WTC11 (cell line): ENCODE measurements at places on chromosomes 16 and 17. TPM values are rescaled to one million over a fixed set of nuclear protein-coding genes. Genes with fewer than 3 reads are reported as not detected.
A peak's percentile ranks its signal among the peaks of the same experiment; 100 is the strongest.

DNA sequence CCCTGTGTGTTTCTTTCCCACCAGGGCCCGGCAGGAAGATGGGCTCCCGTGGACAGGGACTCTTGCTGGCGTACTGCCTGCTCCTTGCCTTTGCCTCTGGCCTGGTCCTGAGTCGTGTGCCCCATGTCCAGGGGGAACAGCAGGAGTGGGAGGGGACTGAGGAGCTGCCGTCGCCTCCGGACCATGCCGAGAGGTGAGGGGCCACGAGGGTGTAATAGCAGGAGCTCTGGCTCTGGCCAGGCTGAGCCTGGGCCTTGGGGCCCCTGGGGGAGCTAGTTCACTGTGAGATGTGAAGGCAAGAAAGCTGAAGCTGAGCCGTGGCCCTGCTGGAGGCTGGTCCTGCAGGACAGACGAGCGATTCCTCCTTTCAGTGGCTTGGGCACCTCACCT, 20.0 kb downstream of the C1QTNF1 start:
- no peak for DNase-seq
- no peaks in the 10 kb centered on the region for H3K36me3 ChIP-seq
- H3K4me1 ChIP-seq = peaks cover 6% of the 10 kb centered on the region; the same call in 1 of the 2 replicates
- no peak overlapping the region for H3K27ac ChIP-seq

GRCh38 chr17:66493283-66494019, 191.0 kb downstream of the PRKCA start:
- H3K36me3 ChIP-seq = no peaks in the 10 kb centered on the region
- H3K27me3 ChIP-seq = no peaks in the 10 kb centered on the region
- no peak overlapping the region for H3K4me3 ChIP-seq

DNA sequence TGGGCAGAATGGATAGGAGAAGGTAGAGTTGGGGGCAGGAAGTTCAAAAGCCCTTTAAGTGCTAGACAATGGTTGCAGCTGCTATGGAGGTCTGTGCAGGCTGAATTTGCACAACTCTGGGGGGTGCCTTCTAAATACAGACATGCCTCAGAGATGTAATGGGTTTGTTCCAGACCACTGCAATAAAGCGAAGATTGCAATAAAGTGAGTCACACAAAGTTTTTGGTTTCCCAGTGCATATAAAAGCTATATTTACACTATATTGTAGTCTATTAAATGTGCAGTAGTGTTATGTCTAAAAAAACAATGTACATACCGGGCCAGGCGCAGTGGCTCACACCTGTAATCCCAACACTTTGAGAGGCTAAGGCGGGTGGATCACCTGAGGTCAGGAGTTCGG, 60.5 kb upstream of the MYOCD start:
- no peak overlapping the region for H3K27ac ChIP-seq
- H3K4me1 ChIP-seq = no peaks in the 10 kb centered on the region
- no peaks in the 10 kb centered on the region for H3K36me3 ChIP-seq
- no peak overlapping the region for H3K4me3 ChIP-seq

- H3K27ac ChIP-seq = no peak overlapping the region
- DNase-seq = no peak
- peaks cover 52% of the 10 kb centered on the region for H3K4me1 ChIP-seq
Measured at GRCh38 chr17:34606763-34607162, 27.4 kb downstream of the TMEM132E start.

DNA sequence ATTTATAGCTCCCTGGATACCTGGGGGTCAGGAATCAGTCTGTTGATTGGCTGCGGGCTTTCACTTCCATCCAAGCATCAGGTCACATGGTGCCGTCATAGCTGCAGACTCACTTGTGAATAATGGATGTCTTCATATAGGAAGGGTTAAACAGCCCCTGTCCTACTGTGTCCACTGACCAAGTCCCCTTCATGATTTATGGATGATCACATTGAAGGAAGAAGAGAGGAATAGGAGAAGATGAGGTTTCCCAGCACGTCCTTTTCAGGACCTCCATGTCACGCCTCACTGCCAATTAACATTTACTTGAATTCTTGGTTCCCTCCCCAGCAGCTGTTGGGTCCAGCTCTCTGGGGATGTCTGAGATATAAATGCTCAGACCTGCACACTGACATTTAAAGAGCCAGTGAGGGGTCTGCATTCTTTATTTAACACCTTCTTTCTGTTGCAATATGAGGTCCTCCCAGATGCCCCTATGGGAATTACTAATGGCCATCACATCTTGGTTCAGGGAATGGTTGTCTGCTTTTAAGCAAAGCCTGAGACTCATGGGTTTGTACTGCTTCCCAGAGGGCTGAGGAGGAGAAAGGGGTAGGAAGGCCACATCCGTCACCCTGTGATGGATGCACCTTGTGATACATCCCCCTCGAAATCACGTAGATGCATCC, 230.6 kb upstream of the HSBP1 start:
- no peaks in the 10 kb centered on the region for H3K36me3 ChIP-seq
- H3K4me1 ChIP-seq = peaks cover 20% of the 10 kb centered on the region

DNA sequence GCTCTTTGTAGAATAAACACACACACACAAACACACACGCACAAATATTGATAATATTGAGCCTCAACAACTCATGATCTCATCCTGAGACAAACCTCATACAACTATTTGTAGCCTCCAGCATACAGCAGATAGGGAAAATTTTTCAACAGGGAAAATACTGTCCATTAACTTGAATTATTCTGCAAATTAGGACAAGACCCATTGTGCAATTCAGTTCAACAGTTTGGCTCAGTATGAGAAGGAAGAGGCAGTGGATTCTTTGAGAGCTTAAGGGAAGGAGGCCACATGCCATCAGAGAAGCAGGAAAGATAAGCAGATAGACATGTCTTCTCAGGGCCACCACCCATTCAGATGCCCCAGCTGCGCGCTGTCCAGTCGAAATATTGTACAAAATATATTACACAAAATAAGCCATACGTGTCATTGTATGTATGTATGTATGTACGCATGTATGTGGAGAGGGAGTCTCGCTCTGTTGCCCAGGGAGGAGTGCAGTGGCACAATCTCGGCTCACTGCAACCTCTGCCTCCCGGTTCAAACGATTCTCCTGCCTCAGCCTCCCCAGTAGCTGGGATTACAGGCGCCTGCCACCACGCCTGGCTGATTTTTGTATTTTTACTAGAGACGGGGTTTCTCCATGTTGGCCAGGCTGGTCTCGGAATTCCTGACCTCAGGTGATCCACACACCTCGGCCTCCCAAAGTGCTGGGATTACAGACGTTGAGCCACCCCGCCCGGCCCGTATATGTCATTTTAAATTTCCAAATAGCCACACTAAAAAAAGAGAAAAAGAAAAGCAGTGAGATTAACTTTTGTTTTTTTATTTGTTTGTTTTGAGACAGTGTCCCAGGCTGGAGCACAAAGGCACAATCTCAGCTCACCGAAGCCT, 1.8 kb downstream of the ZC3H7A start:
- peak overlapping the region; percentile 81 for H3K4me3 ChIP-seq
- peaks cover 7% of the 10 kb centered on the region; the same call in 1 of the 2 replicates for H3K36me3 ChIP-seq

- peaks cover 49% of the 10 kb centered on the region for H3K36me3 ChIP-seq
- no peak for DNase-seq
- peaks cover 22% of the 10 kb centered on the region for H3K4me1 ChIP-seq
Measured at GRCh38 chr17:54924405-54924804, 23.8 kb downstream of the TOM1L1 start.

GRCh38 chr16:55000595-55000994, 69.9 kb downstream of the IRX5 start:
- H3K27ac ChIP-seq = no peak overlapping the region
- no peaks in the 10 kb centered on the region for H3K27me3 ChIP-seq
- H3K36me3 ChIP-seq = no peaks in the 10 kb centered on the region
- no peaks in the 10 kb centered on the region for H3K4me1 ChIP-seq

DNA sequence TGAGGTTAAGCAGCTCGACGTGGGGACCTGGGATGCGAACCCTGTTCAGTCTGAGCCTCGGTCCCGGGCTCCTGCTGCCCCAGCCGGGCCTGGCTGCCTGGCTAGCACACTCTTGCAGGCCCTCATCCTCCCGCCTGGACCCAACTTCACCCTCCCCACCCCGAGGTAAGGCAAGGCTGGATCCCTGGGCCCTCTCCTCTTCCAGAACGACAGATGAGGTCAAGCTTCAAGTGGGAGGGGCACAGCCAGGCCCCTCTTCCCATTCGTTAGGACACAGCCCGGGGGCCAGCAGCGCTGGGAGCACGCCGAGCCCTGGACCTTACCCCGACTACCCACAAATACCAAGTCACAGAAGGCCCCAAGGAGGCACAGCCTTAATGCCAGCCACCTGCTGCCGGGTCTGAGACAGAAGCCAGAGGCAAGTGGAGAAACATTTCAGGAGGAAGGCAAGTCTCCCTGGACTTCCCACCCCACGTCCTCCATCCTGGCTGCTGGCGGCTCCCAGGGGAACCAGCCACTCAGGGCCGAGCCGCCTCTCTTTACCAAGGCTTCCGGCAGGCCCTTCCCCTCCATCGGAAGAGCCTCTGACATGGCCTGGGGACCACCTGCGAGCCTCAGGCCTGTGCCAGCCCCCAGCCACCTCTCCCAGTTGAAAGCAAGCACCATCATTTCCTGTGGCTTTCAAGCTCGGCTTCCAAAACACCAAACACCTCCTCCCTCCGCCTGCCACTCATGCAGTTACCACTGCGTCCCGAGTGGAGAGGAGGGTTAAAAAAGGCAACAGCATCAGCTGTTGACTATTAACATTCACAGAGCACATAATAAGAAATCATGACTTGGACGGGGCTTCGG, 59.9 kb downstream of the RPH3AL start:
- H3K4me1 ChIP-seq = peaks cover 2% of the 10 kb centered on the region; the same call in 1 of the 2 replicates
- H3K27me3 ChIP-seq = peaks cover 11% of the 10 kb centered on the region
- H3K36me3 ChIP-seq = no peaks in the 10 kb centered on the region
- DNase-seq = no peak

DNA sequence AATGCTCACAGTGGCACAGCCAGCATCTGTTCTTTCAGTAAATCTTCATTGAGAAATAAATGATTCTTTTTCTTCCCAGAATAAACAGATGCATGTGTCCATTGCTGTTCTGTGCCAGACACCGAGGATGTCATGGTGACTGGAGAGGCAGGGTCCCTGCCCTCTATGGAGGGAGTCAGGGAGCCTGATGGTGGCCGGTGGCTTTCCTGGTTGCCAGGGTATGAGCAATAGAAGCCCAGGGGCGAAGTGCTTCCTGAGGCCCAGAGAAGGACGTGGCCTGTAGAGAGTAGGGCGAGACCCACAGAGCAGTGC, 29.9 kb upstream of the NUDT16L1 start:
- H3K4me1 ChIP-seq = peaks cover 4% of the 10 kb centered on the region
- H3K27me3 ChIP-seq = no peaks in the 10 kb centered on the region
- no peak for DNase-seq
- H3K36me3 ChIP-seq = peaks cover 13% of the 10 kb centered on the region; the same call in 1 of the 2 replicates
- no peak overlapping the region for H3K4me3 ChIP-seq

DNA sequence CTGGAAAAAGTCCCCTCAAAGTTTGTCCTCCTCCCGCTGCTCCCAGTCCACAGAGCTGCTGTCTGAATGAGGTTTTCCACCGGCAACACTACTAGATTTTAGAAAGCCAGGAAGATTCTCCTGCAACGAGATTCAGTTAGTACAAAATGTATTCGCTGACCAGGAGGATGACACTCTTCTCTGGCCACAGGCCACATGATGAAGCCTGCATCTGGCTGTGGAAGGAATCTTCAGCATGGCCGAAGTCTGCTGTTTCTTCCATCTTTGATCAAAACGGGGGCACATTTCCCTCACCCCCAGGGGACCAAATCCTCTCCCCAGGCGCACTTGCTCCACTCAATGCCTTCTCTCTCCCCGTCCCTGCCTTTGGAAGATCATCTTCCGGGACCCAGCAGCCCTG, 215.8 kb upstream of the NLRP1 start:
- peaks cover 12% of the 10 kb centered on the region; the same call in 1 of the 2 replicates for H3K27me3 ChIP-seq
- DNase-seq = no peak
- H3K4me3 ChIP-seq = no peak overlapping the region

DNA sequence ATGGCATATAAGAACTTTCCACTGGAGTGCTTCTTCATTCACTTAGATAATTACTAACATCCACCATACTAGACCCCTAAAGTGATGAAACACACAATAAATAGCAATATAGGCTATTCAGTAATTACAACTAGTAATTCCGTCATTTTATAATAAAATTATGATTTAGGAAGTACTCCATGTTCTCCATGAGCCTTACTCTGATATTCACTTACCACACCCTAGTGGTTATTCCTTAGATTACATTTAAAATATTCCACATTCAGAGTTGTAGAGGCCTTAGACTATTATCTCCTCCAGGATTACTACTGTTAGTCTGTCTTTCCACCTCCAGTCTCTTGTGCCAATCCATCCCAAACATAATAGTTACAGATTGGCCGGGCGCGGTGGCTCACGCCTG, 62.4 kb downstream of the STH start:
- H3K36me3 ChIP-seq = peaks cover 25% of the 10 kb centered on the region
- H3K27me3 ChIP-seq = no peaks in the 10 kb centered on the region
- H3K4me1 ChIP-seq = peaks cover 37% of the 10 kb centered on the region

GRCh38 chr17:48219617-48220016, 112.1 kb downstream of the SNX11 start:
- no peak overlapping the region for H3K4me3 ChIP-seq
- H3K27ac ChIP-seq = no peak overlapping the region
- H3K4me1 ChIP-seq = peaks cover 17% of the 10 kb centered on the region
- no peak for DNase-seq

- no peak overlapping the region for H3K4me3 ChIP-seq
- no peaks in the 10 kb centered on the region; the same call in 1 of the 2 replicates for H3K27me3 ChIP-seq
- H3K36me3 ChIP-seq = no peaks in the 10 kb centered on the region
- DNase-seq = no peak
- no peak overlapping the region for H3K27ac ChIP-seq
- H3K4me1 ChIP-seq = peaks cover 8% of the 10 kb centered on the region
Measured at GRCh38 chr17:17535957-17536356, 39.8 kb upstream of the RASD1 start.

- no peak overlapping the region for H3K4me3 ChIP-seq
- H3K36me3 ChIP-seq = no peaks in the 10 kb centered on the region
- peaks cover 25% of the 10 kb centered on the region for H3K27me3 ChIP-seq
- peaks cover 24% of the 10 kb centered on the region for H3K4me1 ChIP-seq
- DNase-seq = no peak
Measured at GRCh38 chr17:63480192-63480784, 3.4 kb downstream of the ACE start.

GRCh38 chr16:28274676-28275075, 17.6 kb upstream of the SBK1 start:
- DNase-seq = no peak
- no peaks in the 10 kb centered on the region for H3K36me3 ChIP-seq
- H3K27me3 ChIP-seq = peaks cover 27% of the 10 kb centered on the region
- H3K27ac ChIP-seq = no peak overlapping the region; the same call in 1 of the 2 replicates
- H3K4me1 ChIP-seq = peaks cover 11% of the 10 kb centered on the region

KRTAP9-8 gene
- not detected in 3 replicates for total RNA-seq

HEATR9 gene
- not detected in 3 replicates for total RNA-seq

MYH1 gene
- not detected in 3 replicates for total RNA-seq

CSH1 gene
- not detected in 3 replicates for total RNA-seq

SLC47A2 gene
- total RNA-seq = not detected in 3 replicates

HSPB9 gene
- 0.30 to 0.57 TPM (median 0.46 TPM) in 3 replicates for total RNA-seq

TRPV3 gene
- total RNA-seq = 0.35 to 0.82 TPM (median 0.53 TPM) in 3 replicates

CNGB1 gene
- total RNA-seq = not detected in 3 replicates

HP gene
- 10.0 to 20.6 TPM (median 11.1 TPM) in 3 replicates for total RNA-seq
